IMR-90 (cell line): ENCODE measurements at places on chromosomes 7 and 10.
A peak's percentile ranks its signal among the peaks of the same experiment; 100 is the strongest.

DNA sequence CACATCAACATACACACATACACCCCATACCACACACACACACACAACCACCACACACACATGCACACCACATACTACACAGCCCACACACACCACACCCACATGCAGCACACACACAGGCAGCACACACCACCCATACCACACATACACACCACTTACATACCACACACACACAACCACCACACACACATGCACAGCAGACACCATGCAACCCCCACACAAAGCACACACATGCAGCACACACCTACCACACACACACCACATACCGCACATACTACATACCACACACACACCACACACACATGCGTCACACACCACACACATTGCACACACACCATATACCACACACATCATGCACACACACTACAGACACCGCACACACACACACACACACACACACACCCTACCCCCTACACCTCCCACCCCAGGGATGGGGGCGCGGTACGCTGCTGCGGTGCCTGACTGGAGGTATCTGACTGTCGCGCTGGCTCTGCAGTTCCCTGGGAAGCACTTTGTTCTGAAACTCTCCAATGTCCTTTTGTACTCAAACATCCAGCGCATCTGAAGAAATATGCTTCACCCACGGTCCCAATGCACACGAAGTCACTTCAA is 5.4 kb upstream of the TRPV6 start:
- no peak for DNase-seq

GRCh38 chr7:150435390-150436073 is 14.9 kb upstream of the GIMAP8 start:
- no peak for DNase-seq

DNA sequence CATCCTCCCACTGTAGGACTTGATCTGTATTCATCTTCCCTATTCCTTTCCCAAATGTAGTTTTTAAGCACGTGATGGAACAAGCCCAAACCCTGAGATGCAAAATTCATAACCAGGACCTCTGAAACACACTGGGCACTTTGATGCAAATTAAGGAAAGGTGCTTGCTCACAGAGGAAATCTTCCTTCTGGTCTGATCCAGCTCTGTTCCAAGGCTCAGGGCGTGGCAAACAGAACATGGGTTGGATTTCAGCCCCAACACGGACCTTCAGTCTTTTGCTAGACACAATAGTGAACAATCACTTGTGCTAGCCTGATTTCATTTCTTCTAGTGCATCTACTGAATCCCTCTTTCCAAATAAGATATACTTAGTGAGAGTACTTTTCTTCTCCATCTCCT is 27.9 kb downstream of the PON3 start:
- no peak for DNase-seq

DNA sequence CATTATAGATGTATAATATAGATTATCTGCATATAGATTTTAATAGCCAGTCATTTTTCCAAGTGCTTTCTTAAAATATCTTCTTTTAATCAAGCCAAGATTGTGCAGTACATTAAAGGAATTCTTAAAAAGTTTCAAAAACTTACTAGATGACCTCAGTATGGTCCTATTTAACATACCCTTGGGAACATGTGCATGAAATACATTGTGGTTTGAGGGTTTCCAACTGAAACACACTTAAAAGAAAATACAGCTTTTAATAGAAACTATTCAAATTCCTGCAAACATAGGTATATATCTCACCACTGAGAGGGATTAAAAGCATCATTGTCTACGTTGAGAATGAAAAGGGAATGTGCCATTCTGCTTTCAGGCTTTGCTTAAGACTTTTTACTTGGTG is 364.9 kb downstream of the SUGCT start:
- DNase-seq, result no peak

DNA sequence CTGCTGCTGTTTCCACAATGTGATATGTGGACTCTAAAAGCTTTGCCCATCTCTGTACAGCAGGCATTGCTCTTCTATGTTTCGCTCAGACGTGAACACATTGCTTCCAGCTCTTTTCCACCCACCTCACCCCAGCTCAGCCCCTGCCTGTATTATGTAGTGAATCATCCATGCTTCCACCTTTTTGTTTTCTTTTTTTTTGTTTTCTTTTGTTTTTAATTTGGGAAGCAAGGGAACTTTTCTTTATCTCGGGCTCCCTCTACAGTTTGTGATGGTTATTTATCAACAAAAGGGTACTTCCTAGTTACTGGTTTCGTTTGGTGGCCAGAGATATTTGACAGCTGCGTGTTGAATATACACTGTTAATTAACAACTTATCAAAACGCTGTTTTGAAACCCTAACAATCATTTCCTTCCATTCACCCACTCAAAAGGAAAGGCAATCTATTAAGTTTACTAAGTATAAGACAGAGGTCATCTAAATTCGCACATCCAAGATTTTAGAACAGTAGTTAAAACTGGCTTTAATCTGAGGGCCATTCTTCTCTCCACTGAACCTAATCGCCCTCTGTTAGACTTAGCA is 127.9 kb upstream of the STK17A start:
- DNase-seq, result peak; percentile 42

DNA sequence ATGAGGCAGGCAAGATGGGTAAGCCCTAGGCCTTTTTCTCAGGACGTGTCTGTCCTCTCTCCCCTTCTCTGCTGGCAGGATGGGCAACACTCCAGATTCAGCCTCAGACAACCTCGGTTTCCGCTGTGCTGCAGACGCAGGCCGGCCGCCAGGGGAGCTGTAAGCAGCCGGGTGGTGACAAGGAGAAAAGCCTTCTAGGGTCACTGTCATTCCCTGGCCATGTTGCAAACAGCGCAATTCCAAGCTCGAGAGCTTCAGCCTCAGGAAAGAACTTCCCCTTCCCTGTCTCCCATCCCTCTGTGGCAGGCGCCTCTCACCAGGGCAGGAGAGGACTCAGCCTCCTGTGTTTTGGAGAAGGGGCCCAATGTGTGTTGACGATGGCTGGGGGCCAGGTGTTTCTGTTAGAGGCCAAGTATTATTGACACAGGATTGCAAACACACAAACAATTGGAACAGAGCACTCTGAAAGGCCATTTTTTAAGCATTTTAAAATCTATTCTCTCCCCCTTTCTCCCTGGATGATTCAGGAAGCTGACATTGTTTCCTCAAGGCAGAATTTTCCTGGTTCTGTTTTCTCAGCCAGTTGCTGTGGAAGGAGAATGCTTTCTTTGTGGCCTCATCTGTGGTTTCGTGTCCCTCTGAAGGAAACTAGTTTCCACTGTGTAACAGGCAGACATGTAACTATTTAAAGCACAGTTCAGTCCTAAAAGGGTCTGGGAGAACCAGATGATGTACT is 13.1 kb downstream of the PHKG1 start:
- DNase-seq, result peak; percentile 71

DNA sequence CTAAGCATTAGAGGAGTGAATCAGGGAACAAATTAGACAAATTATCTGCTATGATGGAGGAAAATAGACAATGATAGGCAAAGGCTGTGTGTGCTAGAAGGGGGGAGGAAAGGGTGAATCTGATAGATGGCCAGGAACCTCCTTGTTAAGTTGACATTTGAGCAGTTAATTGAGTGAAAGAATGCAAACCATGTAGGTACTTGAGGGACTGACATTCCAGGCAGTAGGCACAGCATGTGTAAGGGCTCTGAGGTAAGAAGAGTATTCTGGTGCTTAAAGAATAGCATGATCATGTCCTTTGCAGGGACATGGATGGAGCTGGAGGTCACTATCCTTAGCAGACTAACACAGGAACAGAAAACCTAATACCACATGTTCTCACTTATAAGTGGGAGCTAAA is 48.6 kb upstream of the TES start:
- no peak for DNase-seq

- DNase-seq, result no peak
Observed at GRCh38 chr7:18393465-18394118, 102.0 kb upstream of the HDAC9 start.

DNA sequence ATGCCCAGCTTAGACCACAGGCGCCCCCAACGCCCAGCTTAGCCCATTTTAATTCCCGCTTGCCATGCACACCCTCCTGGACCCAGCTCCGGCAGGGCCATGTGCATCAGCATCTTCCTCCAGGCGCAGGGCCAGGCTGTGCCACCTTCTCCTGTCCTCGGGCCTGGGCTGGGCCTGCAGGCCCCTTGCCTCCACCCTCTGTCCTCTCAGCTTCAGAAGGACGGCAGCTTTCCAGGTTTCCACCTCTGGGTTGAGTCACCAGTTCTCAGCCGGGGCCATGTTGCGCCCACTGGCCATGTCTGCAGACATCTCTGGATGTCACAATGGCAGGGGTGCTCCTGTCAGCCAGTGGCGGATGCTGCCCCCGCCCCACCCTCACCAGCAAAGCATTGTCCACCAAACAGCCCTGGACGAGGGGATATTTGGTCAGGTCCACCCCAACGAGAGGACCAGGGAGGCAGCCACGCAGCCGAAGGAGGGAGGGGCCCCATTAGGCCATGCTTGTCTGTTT is 59.1 kb upstream of the NKX6-2 start:
- no peak for DNase-seq

- no peak for DNase-seq
Observed at GRCh38 chr10:114285961-114286441, 46.9 kb downstream of the VWA2 start.

DNA sequence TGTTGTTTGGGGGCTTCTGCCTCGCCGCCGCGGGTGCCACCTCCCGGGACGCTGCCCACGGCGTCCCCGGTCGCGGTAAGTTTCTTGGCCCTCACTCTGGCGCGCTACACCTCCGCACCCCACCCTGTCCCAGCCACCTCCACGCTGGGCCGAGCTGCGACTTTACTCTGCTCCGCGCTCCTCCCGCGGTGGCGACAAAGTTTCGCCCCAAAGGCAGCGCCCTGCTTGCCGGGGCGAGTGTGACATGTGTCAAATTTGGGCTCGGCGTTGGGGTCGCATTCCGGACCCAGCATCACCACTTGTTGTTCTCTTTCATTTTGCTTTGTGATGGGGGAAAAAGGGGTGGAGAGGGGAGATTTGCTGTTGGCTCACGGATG is 167.7 kb upstream of the PPP1R3A start:
- no peak for DNase-seq

- no peak for DNase-seq
Observed at GRCh38 chr7:19224951-19225350, 79.7 kb upstream of the FERD3L start.

DNA sequence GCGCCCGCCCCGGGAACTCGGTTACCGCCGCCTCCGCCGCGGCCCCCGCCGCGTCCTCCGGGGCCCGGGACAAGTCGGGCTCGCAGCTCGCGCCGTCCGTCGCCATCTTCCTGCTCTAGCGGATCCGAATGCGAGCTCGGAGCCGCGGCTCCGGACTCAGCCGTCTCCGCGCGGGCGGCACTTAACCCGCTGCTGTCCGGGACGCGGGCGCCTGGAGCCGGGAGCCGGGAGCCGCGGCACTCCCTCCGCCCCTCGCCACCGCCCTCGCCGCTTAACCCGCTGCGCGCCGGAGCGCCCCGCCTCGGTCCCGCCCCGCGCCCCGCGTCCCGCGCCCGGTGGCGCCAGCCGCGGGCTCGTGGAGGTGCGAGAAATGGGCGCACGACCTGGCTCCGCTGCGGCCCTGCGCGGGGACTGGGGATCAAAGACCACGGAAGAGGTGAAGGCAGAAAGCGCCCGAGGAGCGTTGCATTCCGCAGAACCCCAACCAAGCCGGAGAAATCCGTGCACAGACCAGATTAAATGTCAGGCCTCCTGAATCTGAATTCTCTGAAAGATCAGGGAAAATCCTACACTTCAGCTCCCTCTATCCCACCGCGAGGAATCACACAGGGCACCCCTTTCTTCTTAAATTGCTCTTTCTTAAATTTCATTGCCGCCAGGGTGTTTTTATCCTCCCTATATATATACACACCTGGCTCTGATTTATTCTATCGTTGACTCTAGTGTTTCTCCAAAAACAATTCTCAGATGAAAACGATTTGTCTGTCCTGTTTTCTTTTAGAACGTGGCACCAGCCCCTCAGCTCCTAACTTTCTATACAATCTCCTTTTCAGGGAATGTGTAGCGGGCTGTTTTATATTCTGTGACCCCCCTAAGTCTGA is at the start of gene CTTNBP2:
Gene CTTNBP2, minus strand, starts transcription at position 132 of the 881 bp plus-strand sequence. Its CDS starts 26 bp downstream, at position 106.
- DNase-seq, result peak; percentile 59

- peak; percentile 68 for DNase-seq
Observed at GRCh38 chr7:27901028-27901760, 161.2 kb downstream of the TAX1BP1 start.

DNA sequence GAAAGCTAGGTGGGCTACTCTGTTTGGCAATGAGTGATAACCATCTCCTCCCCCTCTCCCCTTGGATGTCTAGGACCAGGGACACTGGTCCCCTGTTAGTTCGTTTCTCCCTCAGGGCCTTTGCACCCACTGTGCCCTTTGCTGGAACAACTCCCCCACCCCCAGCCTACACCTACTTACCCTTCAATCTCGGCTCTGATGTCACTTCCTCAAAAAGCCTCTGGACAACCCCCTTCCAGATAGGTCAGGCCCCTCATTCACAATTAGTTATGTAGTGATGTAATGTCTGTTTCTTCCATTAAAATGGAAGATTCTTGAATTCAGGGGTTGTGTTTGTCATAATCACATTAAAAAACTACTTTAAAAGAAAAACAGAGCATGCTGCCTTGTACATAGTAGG is 152.9 kb downstream of the SNX10 start:
- no peak for DNase-seq

- DNase-seq, result peak; percentile 29
Observed at GRCh38 chr7:22627136-22627535, 99.9 kb upstream of the IL6 start.

- no peak for DNase-seq
Observed at GRCh38 chr7:9945857-9946256, 1027.8 kb upstream of the PHF14 start.

- no peak for DNase-seq
Observed at GRCh38 chr7:113131367-113131766, 13.0 kb upstream of the SMIM30 start.

- DNase-seq, result no peak
Observed at GRCh38 chr7:71342202-71342601, 210.3 kb downstream of the GALNT17 start.

- peak; percentile 79 for DNase-seq
Observed at GRCh38 chr10:50312464-50313437, 61.4 kb upstream of the ASAH2 start.

- no peak for DNase-seq
Observed at GRCh38 chr7:66747881-66748511, 7.5 kb downstream of the RABGEF1 start.

DNA sequence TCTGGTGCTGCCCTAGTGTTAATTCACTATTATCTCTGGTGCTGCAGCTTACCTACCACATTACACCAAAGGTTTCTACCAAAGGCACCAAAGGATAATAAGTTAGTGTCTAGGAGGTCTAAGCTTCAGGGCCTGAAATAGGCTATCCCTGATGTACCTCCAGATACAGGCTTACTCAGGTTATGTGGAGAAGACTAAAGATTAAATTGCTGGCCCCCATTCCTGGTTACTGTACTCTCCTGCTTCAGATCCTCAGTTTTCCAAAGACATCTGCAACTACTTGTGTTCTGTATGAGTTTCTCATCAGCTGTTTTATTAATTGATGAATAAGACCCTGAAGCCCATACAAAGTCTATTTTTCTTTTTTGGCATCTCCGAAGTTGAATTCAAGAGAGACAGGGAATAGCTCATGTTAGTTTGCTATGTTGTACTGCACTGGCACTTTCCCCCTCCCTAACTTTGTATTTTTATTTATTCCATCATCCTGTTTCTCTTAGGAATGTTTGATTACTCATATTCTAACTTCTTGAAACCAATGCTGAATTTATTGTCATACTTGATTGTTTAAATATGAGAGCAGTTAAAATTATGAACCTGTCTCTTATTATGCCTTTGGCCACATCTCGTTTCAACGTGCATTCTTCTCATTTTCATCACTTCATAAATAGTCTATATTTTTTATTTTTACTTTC is 85.9 kb downstream of the PON1 start:
- DNase-seq, result no peak
